Trophoblast cell (in vitro differentiated cells and primary cell): ENCODE measurements at places on chromosomes 12 and 14.
A peak's percentile ranks its signal among the peaks of the same experiment; 100 is the strongest.

DNA sequence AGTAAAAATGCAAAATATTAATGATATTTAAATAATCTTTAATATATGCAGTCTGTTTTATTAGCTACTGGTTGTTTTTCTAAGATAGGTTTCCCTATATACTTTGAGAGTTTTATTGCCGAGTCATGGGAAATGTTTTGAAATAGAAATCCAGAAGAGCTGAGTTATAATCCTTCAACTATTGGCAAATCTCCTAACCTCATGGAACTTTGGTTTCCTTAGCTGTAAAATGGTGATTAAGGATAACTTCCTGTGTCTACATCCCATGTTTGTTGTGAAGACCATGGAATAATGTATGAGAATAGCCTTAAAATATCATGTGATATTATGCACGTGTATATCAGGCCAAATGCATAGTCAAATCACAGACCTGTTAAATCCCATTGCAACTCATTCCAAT, 51.0 kb downstream of the UNC79 start:
- no peaks in the 10 kb centered on the region for H3K36me3 ChIP-seq
- no peaks in the 10 kb centered on the region for H3K27me3 ChIP-seq
- no peak overlapping the region for H3K27ac ChIP-seq
- no peaks in the 10 kb centered on the region for H3K4me1 ChIP-seq
- no peak overlapping the region for H3K4me3 ChIP-seq

GRCh38 chr12:45191239-45191638, 24.7 kb upstream of the ANO6 start:
- H3K4me1 ChIP-seq, result no peaks in the 10 kb centered on the region
- no peak overlapping the region for H3K27ac ChIP-seq
- no peak for DNase-seq
- H3K27me3 ChIP-seq, result no peaks in the 10 kb centered on the region

- H3K27me3 ChIP-seq, result no peaks in the 10 kb centered on the region
- no peak overlapping the region for H3K27ac ChIP-seq
- no peaks in the 10 kb centered on the region for H3K36me3 ChIP-seq
- no peak for DNase-seq
- H3K4me1 ChIP-seq, result no peaks in the 10 kb centered on the region
- no peak overlapping the region for H3K4me3 ChIP-seq
Observed at GRCh38 chr12:52637299-52637698, 14.7 kb downstream of the KRT2 start.

- no peaks in the 10 kb centered on the region for H3K36me3 ChIP-seq
- H3K4me3 ChIP-seq, result no peak overlapping the region
- no peaks in the 10 kb centered on the region for H3K27me3 ChIP-seq
- H3K4me1 ChIP-seq, result peaks cover 2% of the 10 kb centered on the region
Observed at GRCh38 chr12:116861320-116861719, 19.9 kb downstream of the HRK start.

GRCh38 chr14:66815687-66816086, 307.7 kb downstream of the GPHN start:
- DNase-seq, result no peak
- no peaks in the 10 kb centered on the region for H3K36me3 ChIP-seq
- no peaks in the 10 kb centered on the region for H3K27me3 ChIP-seq
- H3K27ac ChIP-seq, result no peak overlapping the region

GRCh38 chr14:35506927-35507326, 27.0 kb upstream of the INSM2 start:
- no peak for DNase-seq
- H3K27ac ChIP-seq, result no peak overlapping the region
- no peaks in the 10 kb centered on the region for H3K4me1 ChIP-seq
- H3K4me3 ChIP-seq, result no peak overlapping the region
- no peaks in the 10 kb centered on the region for H3K36me3 ChIP-seq

- no peak overlapping the region for H3K27ac ChIP-seq
- peaks cover 6% of the 10 kb centered on the region for H3K4me1 ChIP-seq
- no peak overlapping the region for H3K4me3 ChIP-seq
- no peak for DNase-seq
- no peaks in the 10 kb centered on the region for H3K27me3 ChIP-seq
Observed at GRCh38 chr12:47867495-47867941, 37.3 kb downstream of the VDR start.

DNA sequence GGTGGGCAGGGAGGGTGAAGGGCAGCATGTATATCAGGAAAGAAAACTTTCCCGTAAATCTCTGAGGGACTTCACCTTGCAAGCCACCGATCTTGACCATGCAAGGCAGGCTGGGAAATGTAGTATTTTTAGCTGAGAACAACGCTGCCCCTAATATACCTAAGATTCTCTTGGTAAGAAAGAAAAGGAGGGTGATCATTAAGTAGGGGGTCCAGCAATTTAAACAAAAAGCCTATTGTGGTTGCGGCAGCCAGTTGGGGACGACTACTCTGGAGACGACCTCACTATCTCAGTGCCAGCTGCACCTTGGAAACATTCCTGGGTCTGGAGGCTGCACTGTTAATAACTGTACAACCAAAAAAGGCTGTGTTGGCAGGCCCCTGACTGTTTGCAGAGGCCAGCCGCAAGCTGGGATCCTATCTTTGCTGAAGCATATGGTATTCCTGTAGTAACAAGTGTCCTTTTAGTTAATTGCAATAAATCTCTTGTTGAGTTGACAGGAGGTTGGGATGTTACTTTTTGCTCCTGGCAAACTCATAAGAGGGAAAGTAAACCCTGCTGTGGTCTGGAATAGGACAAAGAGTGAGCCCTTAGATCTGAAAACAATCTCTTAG, 6.4 kb downstream of the APOLD1 start:
- H3K4me3 ChIP-seq, result no peak overlapping the region
- no peak overlapping the region for H3K27ac ChIP-seq
- no peaks in the 10 kb centered on the region for H3K36me3 ChIP-seq
- H3K27me3 ChIP-seq, result no peaks in the 10 kb centered on the region
- H3K4me1 ChIP-seq, result peaks cover 4% of the 10 kb centered on the region

GRCh38 chr12:24198936-24199671, 249.6 kb upstream of the SOX5 start:
- no peaks in the 10 kb centered on the region for H3K36me3 ChIP-seq
- DNase-seq, result no peak
- no peaks in the 10 kb centered on the region for H3K27me3 ChIP-seq
- H3K27ac ChIP-seq, result no peak overlapping the region

GRCh38 chr14:98321841-98322240, 950.2 kb downstream of the BCL11B start:
- H3K36me3 ChIP-seq, result no peaks in the 10 kb centered on the region
- no peaks in the 10 kb centered on the region for H3K4me1 ChIP-seq
- no peak overlapping the region for H3K27ac ChIP-seq
- H3K27me3 ChIP-seq, result no peaks in the 10 kb centered on the region

- no peaks in the 10 kb centered on the region for H3K27me3 ChIP-seq
- no peak overlapping the region for H3K4me3 ChIP-seq
- no peak overlapping the region for H3K27ac ChIP-seq
- H3K4me1 ChIP-seq, result no peaks in the 10 kb centered on the region
Observed at GRCh38 chr14:75794615-75795038, 133.6 kb downstream of the TTLL5 start.

- H3K27me3 ChIP-seq, result no peaks in the 10 kb centered on the region
- H3K27ac ChIP-seq, result no peak overlapping the region
- no peak overlapping the region for H3K4me3 ChIP-seq
Observed at GRCh38 chr12:130537051-130537450, 179.0 kb downstream of the RIMBP2 start.

- H3K36me3 ChIP-seq, result no peaks in the 10 kb centered on the region
- no peaks in the 10 kb centered on the region for H3K4me1 ChIP-seq
- H3K4me3 ChIP-seq, result no peak overlapping the region
Observed at GRCh38 chr14:103880348-103881267, 33.2 kb upstream of the PPP1R13B start.

- H3K36me3 ChIP-seq, result no peaks in the 10 kb centered on the region
- H3K27ac ChIP-seq, result no peak overlapping the region
- no peak for DNase-seq
- no peak overlapping the region for H3K4me3 ChIP-seq
- no peaks in the 10 kb centered on the region for H3K4me1 ChIP-seq
Observed at GRCh38 chr12:93763746-93764147, 86.6 kb downstream of the CRADD start.

GRCh38 chr12:117580718-117581062, 219.3 kb upstream of the NOS1 start:
- H3K4me3 ChIP-seq, result no peak overlapping the region
- no peaks in the 10 kb centered on the region for H3K4me1 ChIP-seq
- H3K27ac ChIP-seq, result no peak overlapping the region
- no peaks in the 10 kb centered on the region for H3K36me3 ChIP-seq
- no peak for DNase-seq
- no peaks in the 10 kb centered on the region for H3K27me3 ChIP-seq

GRCh38 chr14:81177225-81177624, 43.5 kb downstream of the GTF2A1 start:
- no peak overlapping the region for H3K4me3 ChIP-seq
- H3K27me3 ChIP-seq, result no peaks in the 10 kb centered on the region
- H3K36me3 ChIP-seq, result peaks cover 2% of the 10 kb centered on the region
- DNase-seq, result no peak

- H3K36me3 ChIP-seq, result peaks cover 4% of the 10 kb centered on the region
- no peak for DNase-seq
Observed at GRCh38 chr12:45833401-45833800, 103.9 kb downstream of the ARID2 start.

- no peaks in the 10 kb centered on the region for H3K4me1 ChIP-seq
- H3K36me3 ChIP-seq, result no peaks in the 10 kb centered on the region
- H3K27me3 ChIP-seq, result no peaks in the 10 kb centered on the region
Observed at GRCh38 chr12:12779529-12779928, 5.9 kb upstream of the APOLD1 start.

GRCh38 chr12:108701779-108702441, 29.4 kb downstream of the CORO1C start:
- H3K4me1 ChIP-seq, result peaks cover 23% of the 10 kb centered on the region
- peaks cover 21% of the 10 kb centered on the region for H3K36me3 ChIP-seq
- no peak overlapping the region for H3K4me3 ChIP-seq
- peak overlapping the region; percentile 87 for H3K27ac ChIP-seq
- DNase-seq, result peak; percentile 96

GRCh38 chr12:124673801-124674617, 106.6 kb upstream of the NCOR2 start:
- no peaks in the 10 kb centered on the region for H3K27me3 ChIP-seq
- no peak overlapping the region for H3K27ac ChIP-seq
- DNase-seq, result peak; percentile 79
- no peaks in the 10 kb centered on the region for H3K36me3 ChIP-seq

GRCh38 chr14:74661726-74662450, 49.9 kb upstream of the LTBP2 start:
- no peaks in the 10 kb centered on the region for H3K27me3 ChIP-seq
- no peaks in the 10 kb centered on the region for H3K4me1 ChIP-seq
- no peak overlapping the region for H3K4me3 ChIP-seq
- no peak overlapping the region for H3K27ac ChIP-seq

DNA sequence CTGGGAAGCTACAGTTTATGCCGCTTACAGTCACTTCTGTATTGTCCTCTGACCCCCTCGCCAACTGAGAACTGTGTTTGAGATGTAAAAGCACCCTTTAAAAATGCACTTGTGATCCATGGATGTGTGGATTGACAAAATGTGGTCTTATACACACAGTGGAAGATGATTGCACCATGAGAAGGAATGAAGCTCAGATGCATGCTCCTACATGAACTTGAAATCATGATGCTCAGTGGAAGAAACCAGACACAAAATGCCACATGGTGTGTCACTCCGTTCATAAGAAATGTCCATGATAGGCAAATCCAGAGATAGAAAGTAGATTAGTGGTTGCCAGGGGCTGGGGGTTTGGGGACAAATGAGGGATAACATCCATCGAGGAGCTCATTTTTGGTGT, 58.0 kb downstream of the PITPNM2 start:
- no peaks in the 10 kb centered on the region for H3K36me3 ChIP-seq
- no peak overlapping the region for H3K27ac ChIP-seq
- H3K4me3 ChIP-seq, result no peak overlapping the region
- peak; percentile 2 for DNase-seq

- no peak overlapping the region for H3K27ac ChIP-seq
- no peaks in the 10 kb centered on the region for H3K27me3 ChIP-seq
- H3K36me3 ChIP-seq, result no peaks in the 10 kb centered on the region
- no peak for DNase-seq
Observed at GRCh38 chr14:22794551-22794951, 20.7 kb downstream of the SLC7A7 start.

GRCh38 chr12:8493084-8493483, 20.2 kb upstream of the CLEC4D start:
- DNase-seq, result no peak
- H3K4me3 ChIP-seq, result no peak overlapping the region
- H3K36me3 ChIP-seq, result no peaks in the 10 kb centered on the region
- H3K27me3 ChIP-seq, result no peaks in the 10 kb centered on the region
- H3K4me1 ChIP-seq, result no peaks in the 10 kb centered on the region
- no peak overlapping the region for H3K27ac ChIP-seq

GRCh38 chr14:96852823-96853422, 55.7 kb downstream of the VRK1 start:
- H3K4me1 ChIP-seq, result no peaks in the 10 kb centered on the region
- H3K27ac ChIP-seq, result no peak overlapping the region
- no peak overlapping the region for H3K4me3 ChIP-seq
- H3K27me3 ChIP-seq, result no peaks in the 10 kb centered on the region
- no peaks in the 10 kb centered on the region for H3K36me3 ChIP-seq

- DNase-seq, result no peak
- no peaks in the 10 kb centered on the region for H3K4me1 ChIP-seq
- H3K36me3 ChIP-seq, result no peaks in the 10 kb centered on the region
- H3K27ac ChIP-seq, result no peak overlapping the region
Observed at GRCh38 chr12:94027561-94027960, 120.8 kb upstream of the PLXNC1 start.

- no peaks in the 10 kb centered on the region for H3K36me3 ChIP-seq
- DNase-seq, result peak; percentile 77
Observed at GRCh38 chr14:34722723-34723545, 8.5 kb upstream of the CFL2 start.

DNA sequence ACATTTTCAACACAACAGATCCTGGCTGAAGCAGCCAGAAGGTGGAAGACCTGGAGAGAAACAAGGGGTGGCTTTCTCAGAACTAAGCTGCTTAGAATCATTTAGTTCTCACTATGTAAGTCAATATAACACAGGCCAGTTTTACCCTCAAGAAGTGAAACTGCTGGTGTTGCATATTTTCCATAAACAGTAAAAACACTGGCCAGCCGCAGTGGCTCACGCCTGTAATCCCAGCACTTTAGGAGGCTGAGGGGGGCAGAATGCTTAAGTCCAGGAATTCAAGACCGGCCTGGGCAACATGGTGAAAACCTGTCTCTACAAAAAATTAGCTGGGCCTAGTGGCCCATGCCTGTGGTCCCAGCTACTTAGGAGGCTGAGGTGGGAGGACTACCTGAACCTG, 11.6 kb downstream of the STX2 start:
- no peak overlapping the region for H3K27ac ChIP-seq
- no peak overlapping the region for H3K4me3 ChIP-seq
- no peak for DNase-seq
- H3K4me1 ChIP-seq, result no peaks in the 10 kb centered on the region
- no peaks in the 10 kb centered on the region for H3K27me3 ChIP-seq

DNA sequence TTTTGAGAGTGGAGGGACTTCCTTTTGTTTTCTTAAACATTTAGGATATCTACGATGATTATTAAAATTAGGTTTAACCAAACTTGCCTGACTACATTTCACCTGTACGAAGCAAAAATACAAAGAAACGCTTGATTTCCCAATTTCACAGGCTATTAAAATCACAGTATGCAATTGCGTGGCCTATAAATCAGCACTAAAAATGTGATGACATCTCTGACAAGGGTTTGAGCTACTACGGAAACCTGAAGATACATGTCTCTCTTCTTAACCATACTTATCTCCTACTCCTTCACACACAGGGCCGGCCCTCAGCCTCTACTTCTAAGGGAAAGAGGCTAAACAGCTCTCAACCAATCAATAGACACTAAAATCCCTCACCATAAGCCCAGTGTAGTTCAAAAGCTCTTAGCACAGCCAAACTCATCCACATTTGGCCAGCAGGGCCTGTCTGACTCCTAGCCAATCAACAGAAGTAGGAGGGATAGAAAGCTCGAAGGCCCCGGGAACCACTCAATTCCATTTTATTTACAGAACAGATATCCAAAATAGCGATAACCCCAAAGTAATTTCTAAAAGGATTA, 137.3 kb downstream of the FOXN3 start:
- DNase-seq, result no peak
- H3K27ac ChIP-seq, result no peak overlapping the region
- H3K4me1 ChIP-seq, result peaks cover 5% of the 10 kb centered on the region
- H3K27me3 ChIP-seq, result no peaks in the 10 kb centered on the region
- H3K36me3 ChIP-seq, result peaks cover 9% of the 10 kb centered on the region
